NCI-H1105 treated with DMSO at 0.1 percent for 48 hours (cell line): ENCODE measurements at places on chromosomes 6 and 20.

GRCh38 chr20:33866398-33867100 lies 55.4 kb downstream of the CHMP4B start:
- DNase-seq, result no peak

GRCh38 chr6:45562171-45562570 lies 184.4 kb upstream of the SUPT3H start:
- no peak for DNase-seq

- DNase-seq, result no peak
Measured at GRCh38 chr6:73747289-73747688, 51.3 kb downstream of the CD109 start.

DNA sequence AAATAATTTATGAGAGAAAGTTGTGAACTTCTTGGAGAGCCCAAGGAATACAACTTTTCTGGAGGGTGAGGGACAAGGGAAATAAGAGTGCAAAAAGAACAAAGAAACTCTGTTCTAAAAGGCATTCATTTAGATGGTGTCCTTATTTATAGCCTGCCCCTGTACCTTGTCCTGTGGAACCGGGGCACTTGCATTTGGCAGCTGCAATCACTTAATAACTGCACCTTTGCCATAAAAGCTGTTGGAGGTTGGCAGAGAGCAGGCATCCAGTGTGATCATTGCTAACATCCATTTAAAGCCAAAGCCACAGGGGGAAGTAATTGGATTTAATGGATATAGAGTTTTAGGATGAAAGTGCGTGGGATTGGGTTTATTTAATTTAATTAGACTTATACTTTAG lies 50.8 kb upstream of the SGK1 start:
- no peak for DNase-seq

- no peak for DNase-seq
Measured at GRCh38 chr20:16947479-16947878, 199.3 kb downstream of the OTOR start.

DNA sequence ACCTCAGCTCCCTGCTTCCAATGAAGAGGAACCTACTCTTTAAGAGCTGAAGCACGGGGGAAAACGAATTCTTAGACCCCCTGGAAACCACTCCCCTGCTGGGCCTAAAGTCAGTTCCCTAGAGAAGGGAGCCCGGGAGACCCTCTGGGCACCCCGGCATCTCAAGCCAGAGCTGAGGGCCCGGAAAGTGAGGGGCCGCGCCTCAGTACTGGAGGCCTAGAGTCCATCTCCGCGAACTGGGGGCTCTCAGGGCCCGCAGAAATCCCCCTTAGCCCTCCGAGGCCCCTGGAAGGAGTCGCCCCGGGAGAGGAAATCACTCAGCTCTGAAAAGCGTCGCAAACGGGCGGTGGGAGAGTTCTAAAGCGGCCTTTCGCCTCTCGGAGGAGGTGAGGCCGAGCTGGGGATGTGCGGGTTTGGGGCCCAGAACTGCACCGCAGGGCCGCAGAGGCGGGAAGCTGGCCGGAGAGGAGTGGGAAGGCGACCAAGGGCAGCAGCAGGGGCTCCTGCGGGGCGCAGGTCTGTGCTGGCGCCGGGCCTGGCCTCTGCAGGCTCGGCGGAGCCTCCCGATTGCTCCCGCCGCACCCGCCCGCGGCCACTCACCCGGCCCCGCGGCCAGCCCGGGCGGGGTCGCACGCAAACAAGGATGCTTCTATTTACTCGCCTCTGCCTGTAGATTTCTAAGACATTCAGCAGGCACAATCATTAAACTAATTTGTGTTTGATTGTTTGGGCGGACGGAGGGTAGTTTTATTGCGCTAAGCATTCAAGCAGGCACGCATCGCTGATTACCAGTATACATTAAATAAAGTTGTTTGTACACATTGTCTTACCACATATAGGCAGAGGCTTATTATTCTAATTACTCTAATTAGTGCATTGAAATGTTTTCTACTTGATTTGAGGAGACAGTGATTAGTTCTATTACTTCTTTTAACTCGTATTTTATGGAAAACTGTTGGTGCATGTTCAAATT lies 9.2 kb downstream of the POU3F2 start:
- DNase-seq, result no peak

GRCh38 chr6:1562171-1562955 lies 47.4 kb upstream of the FOXC1 start:
- no peak for DNase-seq

DNA sequence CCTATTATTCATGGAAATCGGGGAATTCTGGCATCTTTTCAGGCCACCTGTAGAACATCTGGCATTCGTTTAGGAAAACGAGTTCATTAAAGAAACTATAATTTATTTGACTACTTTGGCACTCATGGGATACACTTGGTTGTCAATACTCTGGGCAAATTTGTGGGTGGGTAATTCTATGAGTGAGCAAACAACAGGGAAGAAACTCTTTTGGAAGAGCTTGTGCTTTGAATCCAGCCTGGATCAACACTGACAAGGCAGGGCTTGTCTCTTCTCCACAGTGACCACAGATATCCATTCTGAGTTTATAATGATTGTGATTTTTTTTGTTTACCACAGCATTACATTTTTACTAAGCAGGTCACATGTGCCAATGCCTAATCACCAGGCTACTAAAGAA lies 394.7 kb downstream of the THBS2 start:
- DNase-seq, result peak; percentile 95

DNA sequence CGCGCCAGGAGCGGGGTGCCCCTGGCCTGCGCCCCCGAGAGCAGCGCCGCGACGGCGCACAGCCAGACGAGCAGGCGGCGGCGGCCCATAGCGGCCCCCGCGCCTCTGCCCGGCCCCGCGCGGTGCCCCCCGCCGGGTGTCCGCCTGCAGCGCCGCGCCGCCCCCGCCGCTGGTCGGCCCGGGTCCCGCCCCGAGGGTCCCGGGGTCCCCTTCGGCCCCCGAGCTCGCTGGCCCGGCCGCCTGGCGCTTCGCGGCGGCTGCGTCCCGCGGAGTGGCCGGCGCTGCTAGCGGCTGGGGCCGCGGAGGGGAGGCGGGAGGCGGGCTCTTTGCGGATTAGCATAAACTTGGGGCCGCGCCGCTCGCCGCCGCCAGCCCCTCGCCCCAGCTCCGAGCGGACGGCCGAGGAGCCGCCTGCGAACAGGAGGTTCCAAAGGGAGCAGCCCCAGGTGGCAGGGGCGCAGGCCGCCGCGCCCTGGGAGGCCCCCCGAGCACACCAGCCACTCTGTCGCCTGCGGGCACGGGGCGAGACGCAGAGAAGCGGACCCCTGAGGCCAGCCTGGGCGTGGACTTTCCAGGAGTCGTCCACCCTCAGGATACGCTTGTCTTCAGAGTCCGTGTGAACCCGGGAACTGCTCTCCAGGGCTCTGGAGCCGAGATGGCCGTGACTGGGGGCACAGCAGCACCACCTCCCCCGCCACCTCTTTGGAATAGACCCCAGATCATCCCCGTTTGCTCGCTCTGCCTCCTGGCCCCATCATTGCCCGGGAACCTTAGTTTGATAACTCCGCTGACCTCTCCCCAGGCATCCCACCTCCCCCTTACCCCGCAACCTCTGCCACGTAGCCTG lies at the start of gene EMILIN3:
EMILIN3 (minus strand) TSS at position 273 of the 847 bp plus-strand sequence; CDS start at position 89, 184 bp downstream.
- DNase-seq, result peak; percentile 7

- DNase-seq, result no peak
Measured at GRCh38 chr6:57822896-57823358, 505.5 kb downstream of the PRIM2 start.

DNA sequence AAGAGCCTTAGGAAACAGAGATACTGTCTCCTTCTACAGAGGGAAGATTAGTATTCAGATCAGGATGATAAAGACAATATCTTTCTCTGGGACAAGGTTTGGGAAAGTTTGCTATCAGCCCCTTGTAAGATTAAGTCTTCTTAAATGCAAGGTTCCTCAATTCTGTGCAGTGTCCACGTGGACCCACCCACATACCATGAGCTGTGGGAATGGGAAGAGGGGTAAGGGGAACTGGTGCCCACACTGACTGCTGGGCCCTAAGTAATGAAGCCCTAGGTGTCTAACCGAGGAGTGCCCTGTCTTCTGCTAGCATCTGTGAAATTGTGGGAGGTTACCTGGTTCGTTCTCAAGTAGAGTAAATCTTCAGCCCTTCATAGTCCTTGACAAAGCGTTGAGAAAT lies 5.8 kb upstream of the SSTR4 start:
- no peak for DNase-seq

- no peak for DNase-seq
Measured at GRCh38 chr6:87799651-87800050, 97.6 kb upstream of the AKIRIN2 start.

GRCh38 chr6:55772730-55773129 lies 102.7 kb downstream of the BMP5 start:
- DNase-seq, result peak; percentile 37

- DNase-seq, result no peak
Measured at GRCh38 chr6:11141295-11141694, 29.8 kb upstream of the ERVFRD-1 start.

DNA sequence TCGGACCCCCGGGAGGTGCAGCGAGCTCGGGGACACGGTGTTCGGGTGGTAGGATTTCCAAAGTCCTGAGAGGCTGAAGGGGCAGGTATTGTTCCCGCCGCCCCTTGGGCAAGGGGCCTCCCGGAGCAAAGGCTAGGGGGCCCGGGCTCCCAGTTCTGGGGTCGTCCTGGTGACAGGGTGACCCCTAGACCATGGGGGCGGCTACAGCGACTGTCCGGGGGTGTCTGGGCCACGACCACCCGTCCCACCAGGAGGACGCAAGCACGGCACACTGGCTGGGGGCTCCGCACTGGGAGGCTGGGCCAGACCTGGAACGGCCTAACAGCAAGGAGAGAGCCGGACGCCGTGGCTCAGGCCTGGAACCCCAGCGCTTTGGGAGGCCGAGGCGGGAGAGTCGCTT lies 55.6 kb downstream of the PRR18 start:
- no peak for DNase-seq

- no peak for DNase-seq
Measured at GRCh38 chr6:6645261-6645917, 56.9 kb downstream of the LY86 start.

DNA sequence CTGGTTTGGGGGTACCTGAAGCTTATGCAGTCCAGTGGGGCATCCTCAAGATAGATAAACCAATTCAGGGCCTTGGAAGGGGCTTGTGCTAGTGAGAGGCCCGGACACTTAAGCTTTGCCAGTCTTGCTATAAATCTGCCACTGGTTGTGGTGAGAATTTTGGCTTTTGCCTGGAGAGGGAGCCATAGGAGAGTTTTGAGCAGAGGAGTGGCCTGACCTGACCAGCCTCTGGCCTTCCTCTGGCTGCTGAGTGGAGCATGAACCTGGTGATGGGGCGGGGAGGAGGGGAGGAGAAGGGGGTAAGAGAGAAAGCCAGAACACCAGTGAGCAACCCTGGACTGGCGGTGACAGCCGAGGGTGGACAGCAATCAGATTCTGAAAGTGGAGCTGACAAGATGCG lies 7.1 kb downstream of the TMEM74B start:
- DNase-seq, result no peak
